ENCODE measurements at places on chromosomes 12 and 14.

DNA sequence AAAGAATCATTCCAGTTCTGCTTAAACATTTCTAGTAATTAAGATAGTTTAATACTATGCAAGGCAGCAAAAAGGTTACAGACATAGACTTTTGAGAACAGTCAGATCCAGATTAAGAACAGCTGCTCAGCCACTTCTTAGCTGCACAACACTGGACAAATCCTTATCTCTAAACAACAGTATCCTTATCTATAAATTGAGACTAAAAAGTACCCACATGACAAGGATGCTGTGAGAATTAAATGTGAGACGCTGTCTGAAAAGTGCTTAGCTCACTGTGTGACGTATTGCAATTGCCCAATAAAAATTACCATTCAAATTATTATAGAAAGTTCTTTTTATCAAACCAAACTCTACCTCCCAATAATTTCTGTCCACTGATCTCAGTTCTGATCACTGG, 35.5 kb downstream of the BORCS5 start:
- no peak for DNase-seq

DNA sequence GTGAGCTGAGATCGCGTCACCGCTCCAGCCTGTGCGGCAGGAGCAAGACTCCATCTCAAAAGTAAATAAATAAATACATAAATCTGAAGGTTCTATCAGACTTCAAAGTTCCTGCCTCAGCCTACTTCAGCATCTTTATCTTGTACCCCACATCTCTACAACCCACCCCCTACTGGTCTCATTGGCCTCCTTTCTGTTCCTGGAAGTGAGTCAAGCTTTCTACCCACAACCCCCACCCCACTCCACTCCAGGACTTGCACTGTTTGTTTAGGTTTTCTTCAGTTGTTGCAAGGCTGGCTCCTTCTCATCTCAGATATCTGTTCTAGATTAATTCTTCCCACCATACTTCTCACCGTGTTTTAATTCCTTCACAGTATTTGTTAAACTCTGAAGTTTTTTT, 714 bp upstream of the PSMC6 start:
- peak; percentile 75 for DNase-seq

GRCh38 chr12:75951399-75952278, 79.9 kb downstream of the PHLDA1 start:
- DNase-seq: no peak

- no peak for DNase-seq
Observed at GRCh38 chr14:50089208-50089607, 27.2 kb downstream of the VCPKMT start.

- no peak for DNase-seq
Observed at GRCh38 chr12:77947746-77948145, 117.1 kb downstream of the NAV3 start.

DNA sequence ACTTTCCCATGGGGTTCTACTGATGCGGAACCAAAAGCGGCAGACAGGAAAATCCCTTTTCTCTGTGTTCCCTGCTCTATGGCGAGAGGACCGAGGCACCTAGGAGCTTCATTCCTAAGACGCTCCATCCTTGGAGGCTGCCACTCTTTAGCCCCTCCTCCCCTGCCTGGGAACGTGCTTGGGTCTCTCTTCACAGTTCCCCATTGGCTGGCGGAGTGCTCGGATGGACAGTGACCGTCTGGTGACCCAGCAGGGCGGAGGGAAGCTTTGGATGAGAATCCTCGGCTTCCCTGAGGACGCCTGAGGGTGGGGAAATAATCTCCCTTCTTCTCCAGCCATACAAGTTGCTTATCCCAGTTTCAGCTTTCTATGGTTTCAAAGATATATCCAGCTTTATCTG, 37.3 kb downstream of the KCNA5 start:
- no peak for DNase-seq

DNA sequence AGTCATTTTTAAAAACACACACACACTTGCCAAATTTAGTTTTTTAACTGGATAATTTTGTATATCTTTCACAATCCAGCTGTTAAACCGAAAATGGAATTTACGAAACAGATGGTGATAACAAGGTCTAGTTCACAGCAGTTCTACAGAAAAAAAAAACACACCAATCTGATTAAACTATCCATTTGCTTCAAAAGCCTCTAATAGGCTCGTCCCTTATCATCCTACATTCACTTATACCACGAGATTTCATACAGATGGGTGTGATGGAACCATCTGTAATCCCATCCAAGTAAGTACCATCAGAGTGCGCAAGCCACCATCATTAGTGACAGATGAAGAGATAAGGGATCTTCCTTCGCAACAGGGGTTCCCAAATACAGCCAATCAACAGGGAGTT, 20.1 kb downstream of the GCH1 start:
- DNase-seq: no peak

GRCh38 chr12:32535288-32535999, 136.1 kb downstream of the FGD4 start:
- DNase-seq: no peak

DNA sequence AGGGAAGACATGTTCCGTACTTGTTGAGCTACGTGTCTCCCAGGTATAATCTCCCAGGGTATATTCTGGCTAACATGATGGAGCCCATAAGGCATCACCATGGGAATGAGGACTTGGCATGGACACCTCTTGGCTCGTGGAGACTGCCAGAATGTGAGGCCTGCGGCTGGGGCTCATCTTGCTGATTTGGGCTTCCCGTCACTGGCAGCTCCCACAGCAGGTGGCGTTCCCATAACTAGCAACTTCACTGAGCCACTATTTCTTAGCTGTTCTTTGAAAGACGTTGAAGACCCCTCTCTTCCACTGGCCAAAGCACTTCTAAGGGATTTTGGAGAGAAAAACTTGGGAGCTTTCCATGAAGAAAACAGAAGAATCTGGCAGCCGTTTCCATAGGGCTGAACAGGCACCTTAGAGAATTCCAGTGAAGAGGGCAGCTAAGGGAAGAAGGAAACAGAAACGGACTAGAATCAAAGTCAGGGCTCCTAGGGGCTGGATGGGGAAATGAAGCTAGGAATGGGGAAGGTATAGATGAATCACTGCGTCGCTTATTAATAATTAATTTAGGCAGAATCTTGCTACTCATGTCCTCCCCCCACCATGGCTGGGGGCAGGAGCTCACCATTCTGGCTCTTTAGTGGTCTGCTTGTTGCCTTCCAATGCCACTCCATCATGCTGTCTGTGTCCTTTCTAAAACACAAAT, 39.7 kb upstream of the FOS start:
- DNase-seq: no peak

- no peak for DNase-seq
Observed at GRCh38 chr12:65266408-65266807, 12.1 kb upstream of the MSRB3 start.

DNA sequence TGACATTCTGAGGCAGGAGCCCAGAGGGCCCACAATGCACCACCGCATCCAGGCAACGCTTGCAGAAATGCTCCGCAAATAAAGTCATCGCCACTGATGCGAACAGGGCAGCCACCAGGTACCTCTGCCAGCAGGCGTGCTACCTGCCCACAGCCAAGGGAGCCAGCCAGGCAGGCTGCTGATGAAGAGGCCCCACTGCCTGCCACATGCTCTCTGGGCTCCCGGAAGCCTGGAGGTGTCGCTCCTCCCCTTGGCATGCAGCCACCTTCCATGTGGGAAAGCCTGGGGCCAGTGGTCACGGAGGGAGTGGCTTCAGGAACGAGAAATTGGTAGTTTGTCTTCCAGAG, 14.7 kb downstream of the GPR132 start:
- DNase-seq: no peak

- DNase-seq: peak; percentile 91
Observed at GRCh38 chr12:124913474-124914391, 717 bp downstream of the UBC start.

DNA sequence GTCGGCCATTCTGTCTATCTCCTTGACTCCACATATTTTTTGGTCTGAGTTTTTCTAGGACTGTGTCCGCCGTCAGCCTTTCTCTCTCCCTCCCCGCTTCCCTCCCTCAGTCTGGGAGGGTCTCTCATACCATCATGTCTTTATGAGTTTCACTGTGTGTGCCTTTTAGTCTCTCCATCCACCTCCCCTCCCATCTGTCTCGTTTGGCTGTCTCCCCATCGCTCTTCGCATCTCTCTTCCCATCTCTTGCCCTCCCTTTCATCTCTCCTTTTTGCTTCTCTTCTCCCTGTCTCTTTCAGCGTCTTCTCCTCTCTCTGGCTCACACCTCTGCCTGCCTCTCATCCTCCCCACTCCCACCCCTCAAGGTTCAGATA, 6.9 kb upstream of the CISTR start:
- DNase-seq: no peak

DNA sequence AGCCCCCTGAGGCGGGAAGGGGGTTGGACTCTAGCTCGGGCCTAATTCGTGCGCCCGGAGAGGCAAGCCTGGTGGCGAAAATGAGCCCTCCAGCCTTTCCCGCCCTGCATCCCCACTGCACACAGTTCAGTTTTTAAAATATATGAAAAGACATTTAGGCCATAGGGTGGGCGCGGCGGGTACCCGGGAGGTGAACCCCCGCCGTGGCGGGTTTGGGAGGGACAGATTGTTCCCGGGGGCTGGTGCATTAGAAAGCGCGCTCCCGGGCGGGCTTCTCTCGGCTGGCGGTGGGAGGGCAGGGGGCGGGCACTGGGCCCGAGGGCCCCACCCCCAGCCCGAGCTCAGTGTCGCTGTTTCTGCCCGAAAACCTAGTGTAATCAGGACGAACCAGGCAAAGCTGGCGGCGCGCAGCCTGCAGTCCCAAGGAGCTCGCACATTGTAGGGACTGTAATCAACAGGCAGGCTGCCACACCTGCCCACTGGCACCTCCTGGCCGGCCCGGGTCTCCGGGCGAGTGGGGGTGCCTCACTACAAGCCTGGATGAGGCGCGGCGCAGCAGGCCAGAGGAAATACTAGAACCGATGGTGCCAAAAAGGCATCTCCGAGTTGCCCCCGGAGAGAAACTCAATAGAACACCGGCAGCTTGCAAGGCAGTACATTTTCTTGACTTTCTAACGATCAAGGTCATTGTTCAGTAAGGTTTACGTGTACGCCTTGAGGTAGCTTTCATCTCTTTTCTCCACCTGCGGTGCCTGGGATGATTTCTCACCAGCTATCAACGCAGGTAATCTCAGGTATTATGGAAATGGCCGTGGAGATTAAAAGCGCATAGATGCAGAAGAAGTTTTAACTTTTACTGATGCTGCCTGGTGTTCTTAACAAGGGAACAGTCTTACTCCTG, 764 bp upstream of the SPTB start:
- DNase-seq: peak; percentile 44

Measured in CD4-positive, alpha-beta memory T cell (primary cell).